Activated CD8-positive, alpha-beta memory T cell treated with anti-CD3 and anti-CD28 coated beads for 24 hours (primary cell): ENCODE measurements at places on chromosomes 11 and 22.

DNA sequence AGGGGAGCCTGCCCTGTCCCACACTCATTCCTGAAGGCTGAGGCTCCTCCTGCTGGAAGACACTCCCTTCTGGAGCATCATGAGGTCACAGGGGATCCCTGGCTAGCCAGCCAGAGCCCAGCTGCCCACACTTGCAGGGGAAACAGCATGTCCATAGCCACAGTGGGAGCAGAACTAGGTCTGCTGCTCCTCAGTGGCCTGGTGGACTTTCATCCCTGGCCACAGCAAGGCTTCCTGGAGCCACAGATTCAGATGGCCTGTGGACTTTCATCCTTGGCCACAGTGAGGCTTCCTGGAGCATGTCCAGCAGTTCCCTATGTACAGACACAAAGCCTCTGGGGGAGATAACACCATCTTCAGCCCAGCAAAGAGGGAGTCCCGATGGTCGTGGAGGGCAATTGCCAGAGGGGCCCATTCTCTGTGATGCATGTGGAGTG lies 5.9 kb upstream of the APOL6 start:
- peak; percentile 48 for DNase-seq

GRCh38 chr11:1943977-1944376 lies 3.2 kb upstream of the MRPL23 start:
- no peak for DNase-seq

DNA sequence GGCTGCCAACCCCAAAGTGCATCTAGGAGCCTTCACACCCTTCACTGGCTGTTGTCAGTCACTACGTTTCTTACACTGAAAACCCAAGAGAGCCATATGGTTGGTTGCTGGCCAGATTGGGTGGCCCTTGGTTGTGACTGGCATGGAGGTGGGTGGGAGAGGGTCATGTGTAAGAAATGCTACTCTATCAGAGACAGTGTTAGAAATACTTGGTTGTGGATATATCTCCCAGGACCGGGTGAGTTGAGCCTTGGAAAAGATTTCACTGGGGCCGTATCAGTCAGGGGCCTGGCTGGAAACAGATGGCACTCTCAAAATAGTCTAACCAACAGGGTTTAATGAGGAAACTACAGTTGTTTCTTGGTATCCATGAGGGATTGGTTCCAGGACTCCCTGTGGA lies 15.2 kb downstream of the ENDOD1 start:
- no peak for DNase-seq

DNA sequence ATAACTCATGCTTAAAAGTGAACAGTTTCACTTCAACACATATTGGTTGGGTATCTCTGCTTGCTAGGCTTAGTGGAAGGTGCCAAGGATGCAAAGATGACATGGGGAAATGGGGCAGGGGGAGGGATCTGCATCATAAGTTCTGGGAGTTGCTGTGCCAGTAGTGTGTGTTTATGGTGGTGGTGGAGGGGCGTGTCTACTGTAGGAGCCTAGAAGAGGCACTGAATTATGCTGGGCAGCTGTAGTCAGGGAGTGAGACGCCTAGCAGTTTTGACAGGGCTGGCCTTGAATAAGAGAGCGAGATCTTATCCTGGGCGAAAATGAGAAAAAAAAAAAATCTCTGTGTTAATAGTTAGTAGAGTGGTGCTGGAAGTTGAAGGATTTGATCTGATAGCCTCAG lies 3.0 kb downstream of the ELMOD1 start:
- no peak for DNase-seq

DNA sequence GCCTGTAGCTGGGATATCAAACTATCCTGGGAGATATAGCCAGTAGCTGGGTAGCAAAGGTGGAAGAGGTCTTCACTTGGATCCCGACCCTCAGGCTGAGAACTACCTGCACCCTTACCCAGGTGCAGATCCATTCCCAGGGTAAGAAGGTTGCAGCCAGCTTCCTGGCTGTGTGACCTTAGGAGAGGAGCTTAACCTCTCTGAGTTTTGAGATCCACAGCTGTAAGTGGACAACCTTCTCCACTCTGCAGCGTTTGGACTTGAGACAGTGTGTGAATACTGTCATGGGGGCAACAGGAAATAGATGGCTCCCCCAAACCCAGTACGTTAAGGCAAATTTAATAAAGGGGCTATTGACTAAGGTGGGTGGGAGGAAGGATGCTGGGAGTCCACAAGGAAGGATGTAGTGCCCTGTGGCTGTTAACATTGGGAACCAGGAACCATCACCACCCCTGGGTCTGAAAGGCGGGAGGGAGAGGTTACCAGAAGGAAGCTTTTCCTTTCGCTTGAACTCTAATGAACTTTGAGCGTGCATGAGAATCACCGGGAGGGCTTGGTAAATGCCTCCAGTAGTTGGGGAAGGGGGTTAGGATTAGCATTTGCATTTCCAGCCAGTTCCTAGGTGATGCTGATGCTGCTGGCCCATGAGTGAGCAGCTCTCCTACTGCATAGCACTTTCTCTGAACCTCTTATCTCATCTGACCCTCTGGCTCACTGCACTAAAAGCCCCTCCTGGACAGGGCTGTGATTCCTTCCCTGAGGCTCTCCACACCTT lies 24.4 kb downstream of the SGSM1 start:
- no peak for DNase-seq

DNA sequence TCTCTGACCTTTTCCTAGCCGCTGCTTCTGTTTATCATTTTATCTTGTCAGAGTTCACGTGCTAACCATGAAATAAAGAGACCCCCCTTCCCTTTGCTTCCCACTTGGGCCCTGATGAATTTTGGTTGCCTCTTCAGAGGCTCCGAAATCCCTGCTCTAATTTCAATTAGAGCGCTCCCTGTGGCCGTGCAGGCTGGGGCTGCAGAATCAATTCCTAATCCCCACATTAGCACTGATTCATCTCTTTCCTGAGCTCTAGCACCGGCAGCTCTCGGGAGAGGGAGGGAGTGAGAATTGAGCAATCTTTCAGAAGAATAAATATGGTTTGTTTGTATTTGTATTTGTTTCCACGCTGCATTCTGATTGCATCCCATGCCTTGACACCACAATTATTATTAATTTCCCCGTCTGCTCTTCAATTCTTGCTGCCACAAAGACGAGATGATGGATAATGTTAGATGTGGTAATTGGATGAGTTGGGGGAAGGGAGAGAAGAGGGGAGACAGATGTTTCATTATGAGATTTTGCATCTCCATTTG lies 76.9 kb downstream of the NTM start:
- no peak for DNase-seq

GRCh38 chr11:28703371-28703770 lies 595.2 kb downstream of the METTL15 start:
- DNase-seq: no peak

DNA sequence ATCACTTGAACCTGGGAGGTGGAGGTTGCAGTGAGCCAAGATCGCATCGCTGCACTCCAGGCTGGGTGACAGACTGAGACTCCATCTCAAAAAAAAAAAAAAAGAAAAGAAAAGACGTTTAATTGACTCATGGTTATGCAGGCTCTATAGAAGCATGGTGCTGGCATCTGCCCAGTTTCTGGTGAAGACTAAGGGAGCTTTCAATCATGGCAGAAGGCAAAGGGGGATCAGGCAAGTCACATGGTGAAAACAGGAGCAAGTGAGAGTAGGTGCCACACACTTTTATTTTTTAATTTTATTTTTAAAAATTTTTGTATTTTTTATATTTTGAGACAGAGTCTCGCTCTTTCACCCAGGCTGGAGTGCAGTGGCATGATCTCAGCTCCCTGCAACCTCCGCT lies 8.4 kb upstream of the PATZ1 start:
- no peak for DNase-seq

GRCh38 chr22:50530580-50530876 lies 716 bp upstream of the TYMP start:
- no peak for DNase-seq

DNA sequence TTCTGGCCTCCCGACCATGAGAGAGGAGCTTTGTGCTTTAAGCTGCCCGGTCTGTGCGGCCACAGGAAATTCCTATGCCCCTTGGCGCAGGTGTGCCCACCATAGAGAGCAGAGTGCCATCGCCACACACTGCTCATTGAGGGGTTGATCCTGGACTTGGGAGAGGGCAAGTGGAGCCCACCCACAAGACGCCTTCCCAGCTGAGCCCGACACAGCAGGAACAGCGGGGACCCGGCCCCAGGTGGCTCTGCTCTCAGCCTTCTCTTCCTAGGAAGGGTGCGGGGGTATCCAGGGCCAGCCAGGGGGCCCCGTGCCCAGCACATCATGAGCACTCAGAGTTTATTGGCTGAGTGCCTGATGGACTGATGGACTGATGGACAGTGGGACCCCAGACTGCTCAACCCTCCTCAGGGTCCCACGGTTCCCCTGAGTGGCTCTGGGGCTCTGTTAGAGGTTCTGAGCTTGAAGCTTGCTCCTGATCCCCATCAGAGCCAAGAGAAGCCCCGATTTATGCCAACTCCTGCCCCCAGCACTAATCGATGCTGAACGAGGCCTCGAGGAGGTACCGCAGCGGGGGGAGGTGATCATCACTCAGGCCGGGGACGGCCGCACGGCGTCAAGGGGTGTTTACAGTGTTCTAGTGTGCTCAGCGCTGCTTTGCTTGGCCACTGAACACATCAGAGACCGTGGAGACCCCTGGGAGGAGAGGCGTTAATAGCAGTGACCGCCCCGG lies 13.5 kb upstream of the MRGPRD start:
- no peak for DNase-seq

DNA sequence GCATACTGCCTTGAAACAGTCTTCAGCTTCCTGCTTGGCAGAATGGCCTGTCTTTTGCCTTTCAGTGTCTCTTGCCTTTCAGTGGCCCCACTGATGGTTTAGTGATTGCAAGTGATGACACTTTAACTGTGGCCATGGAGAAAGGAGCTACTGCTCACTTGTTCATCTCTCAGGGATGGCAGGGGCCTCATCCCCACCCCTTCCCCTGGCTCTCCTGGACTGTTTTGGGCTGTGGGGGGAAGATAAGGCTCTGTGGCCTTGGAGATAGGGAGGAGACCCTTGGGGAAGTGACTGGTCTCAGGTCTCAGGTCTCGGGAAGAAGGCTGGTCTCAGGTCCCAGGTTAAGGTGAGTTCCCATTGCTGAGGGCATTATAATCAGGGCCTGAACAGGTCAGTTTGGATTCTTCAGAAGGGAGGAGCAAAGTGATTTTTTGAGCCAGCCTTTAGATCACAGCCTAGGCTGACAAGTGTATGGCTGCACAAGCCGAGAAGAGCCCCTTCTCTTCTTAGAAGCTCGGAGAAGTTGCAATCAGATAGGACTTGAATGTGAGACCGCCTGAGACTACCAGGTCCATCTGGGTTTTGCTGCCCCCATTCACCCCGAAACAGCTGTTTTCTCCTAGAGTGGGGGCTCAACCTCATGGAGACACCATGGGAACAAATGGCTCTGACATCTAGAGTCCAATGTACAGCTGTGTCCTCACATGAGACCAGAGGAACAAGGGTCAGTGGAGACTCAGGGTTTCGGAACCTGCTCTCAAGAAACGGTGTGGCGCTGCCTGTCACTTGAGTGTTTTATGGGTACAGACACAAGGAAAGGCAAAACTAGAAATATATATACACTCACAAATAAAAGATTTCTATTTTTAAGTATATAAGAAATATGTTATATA lies 15.9 kb upstream of the P2RY2 start:
- DNase-seq: no peak

- DNase-seq: no peak
Measured at GRCh38 chr11:30393012-30393411, 70.1 kb downstream of the ARL14EP start.

GRCh38 chr11:72871119-72871518 lies 56.9 kb downstream of the ATG16L2 start:
- DNase-seq: no peak

- DNase-seq: no peak
Measured at GRCh38 chr22:43541462-43542407, 129.9 kb downstream of the MPPED1 start.

GRCh38 chr22:42065438-42066125 lies 5.0 kb downstream of the NAGA start:
- peak; percentile 33 for DNase-seq

DNA sequence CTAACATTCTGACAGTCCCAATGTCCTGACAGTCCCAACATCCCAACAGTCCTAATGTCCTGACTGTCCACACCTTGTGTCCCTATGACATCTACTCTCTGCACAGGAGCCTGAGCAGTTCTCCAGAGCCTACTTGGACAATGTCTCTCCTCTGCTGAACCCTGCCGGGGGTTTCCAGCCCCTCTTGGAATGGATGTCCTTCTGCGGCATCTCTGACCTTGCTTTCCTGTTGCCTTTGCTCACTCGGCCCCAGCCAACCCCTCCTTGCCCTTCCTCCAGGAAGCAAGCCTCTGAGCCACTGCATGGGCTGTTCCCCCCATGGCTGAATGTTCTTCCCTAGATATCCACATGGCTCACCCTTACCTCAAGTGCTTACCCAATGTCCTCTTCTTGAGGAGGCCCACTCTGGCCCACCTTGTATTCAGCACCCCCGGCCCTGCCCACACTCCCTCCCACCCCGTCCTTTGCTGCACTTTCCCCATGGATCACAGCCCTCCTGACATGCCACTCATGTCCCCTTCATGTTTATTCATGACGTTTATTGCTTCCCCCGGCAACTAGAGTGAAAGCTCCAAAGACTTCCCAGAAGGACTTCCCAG lies 59.5 kb downstream of the DHCR7 start:
- no peak for DNase-seq

DNA sequence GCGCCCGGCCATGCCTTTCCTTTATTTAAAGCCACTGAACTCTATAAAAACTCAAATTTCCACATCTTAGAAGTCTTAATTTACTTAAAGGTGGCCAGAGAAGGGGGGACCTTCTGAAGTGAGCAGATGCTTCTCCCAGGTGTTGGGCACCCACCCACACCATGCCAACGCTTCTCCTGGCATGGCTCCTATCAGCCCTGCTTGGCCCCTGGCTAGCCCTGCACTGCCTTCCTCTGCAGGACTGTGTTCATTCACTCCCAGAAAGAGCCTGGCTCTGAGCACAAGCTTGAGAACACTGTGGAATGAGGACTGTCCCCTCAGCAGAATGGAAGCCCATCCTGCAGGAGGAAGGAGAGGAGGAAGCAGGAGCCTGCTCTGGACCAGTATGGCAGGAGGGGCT lies 34.6 kb upstream of the ARFGAP3 start:
- DNase-seq: no peak

GRCh38 chr22:45548991-45549761 lies 46.5 kb downstream of the FBLN1 start:
- DNase-seq: no peak

- no peak for DNase-seq
Measured at GRCh38 chr11:78952890-78953289, 378.2 kb upstream of the NARS2 start.

DNA sequence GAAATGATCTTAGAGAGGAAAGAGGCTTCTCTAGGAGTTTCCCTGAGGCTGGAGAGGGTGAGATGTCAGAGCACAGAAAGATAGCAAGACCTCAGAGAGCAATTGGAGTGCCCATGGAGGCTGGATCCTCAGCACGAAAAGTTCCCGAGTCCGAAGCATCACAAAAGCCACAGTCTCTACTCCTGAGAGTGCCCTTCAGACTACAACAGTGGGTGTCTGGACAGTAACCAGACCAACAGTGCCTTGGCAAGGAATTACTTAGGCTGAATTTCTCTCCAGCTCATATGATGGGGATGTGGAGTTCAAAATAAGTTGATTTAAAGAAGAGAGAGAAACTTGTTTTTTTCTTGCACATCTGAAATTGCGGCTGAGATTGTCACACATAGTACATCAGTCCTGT lies 31.9 kb upstream of the PSMA1 start:
- no peak for DNase-seq

- DNase-seq: no peak
Measured at GRCh38 chr11:90669094-90669493, 446.2 kb upstream of the CHORDC1 start.
